Stimulated activated CD4-positive, alpha-beta T cell treated with anti-CD3 and anti-CD28 coated beads, TNF-alpha, amount 100 ng/mL, for 48 hours (primary cell): ENCODE measurements at places on chromosomes 3 and 15.

DNA sequence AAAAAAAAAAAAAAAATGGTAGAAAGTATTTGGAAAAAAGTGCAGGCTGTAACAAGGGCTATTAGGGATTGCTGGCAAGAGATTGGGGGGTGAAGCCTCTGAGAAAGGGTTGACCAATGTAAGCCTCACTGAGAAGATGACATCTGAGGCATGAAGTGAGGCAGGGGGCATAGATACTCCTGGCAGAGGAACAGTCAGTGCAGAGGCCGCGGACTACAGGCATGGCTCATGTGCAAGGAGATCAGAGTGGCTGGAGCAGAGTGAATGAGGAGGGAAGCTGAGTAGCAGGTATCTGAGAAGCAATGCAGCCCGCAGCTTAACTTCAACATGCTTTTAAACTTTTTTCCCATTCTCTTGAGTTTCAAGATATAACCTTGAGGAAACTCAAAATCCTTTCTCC, 5.4 kb downstream of the FBXL22 start:
- no peak for DNase-seq

GRCh38 chr3:27560484-27561056, 76.4 kb upstream of the SLC4A7 start:
- DNase-seq = no peak

DNA sequence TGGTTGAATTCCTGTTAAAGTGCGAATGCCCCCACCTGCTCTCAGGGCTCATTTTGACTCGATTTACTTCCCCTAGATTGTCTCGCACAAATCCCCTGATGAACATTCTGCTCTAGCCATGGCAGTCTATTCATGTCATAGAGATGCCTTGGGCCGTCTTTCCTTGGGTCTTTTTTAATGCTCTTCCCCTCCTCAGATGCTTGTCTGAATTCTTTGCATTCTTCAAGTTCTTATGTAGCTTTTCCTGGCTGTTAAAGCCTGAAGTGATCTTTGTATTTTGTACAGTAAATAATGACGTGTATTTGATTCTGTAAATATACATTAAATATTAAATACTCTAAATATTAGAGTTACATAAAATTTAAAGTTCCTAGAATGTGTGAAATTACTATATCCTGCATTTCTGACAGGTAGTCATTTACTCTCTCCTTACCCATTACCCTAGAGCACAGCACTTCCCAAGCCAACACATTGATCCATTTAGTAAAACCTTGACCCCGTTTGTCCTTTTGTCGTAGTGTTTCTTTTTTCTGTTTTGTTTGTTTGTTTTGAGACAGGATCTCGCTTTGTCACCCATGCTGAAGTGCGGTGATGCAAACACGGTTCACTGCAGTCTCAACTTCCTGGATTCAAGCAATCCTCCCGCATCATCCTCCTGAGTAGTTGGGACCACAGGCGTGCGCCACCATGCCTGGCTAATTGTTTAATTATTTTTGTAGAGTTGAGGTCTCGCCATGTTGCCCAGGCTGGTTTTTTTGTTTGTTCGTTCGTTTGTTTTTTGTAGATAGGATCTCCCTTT, 47.9 kb downstream of the YEATS2 start:
- DNase-seq = no peak

DNA sequence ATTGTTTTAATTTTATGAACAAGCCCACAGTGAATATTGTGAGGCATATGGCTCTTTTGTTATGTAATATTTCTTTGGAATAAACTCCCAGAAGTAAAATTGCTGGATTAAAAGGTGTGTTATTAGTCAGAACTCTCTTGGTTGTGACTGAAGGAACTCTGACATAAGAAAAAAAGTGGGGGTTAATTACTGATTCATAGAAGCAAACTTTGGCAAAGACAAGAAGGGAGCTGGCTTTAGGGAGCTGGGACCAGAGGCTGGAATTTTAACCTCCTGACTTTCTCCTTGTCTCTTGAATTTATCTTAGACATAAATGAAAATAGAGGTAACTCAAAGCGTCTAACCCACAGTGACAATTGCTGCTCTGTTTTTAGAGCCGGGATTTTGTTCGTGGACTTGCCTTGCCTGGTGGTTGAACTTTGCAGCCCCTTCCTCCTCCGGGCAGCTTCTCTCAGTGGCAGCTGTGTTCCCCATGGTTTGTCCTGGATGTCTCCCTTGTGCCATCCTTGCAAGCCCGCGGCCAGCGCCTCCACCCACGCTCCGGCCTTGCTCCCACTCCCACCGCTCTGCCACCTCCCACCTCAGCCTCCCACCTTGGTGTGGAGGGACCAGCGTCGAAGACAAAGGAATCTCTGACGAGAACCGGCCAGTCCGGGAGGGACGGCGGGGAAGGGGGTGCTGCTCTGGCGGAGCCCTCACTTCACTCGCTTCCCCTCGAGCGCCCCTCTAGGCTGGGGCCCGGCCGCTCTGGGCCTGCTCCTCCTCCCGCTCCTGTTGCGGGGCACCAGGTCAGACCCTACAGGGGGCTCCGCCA, 28.0 kb downstream of the ARHGAP31 start:
- DNase-seq = no peak

- no peak for DNase-seq
Measured at GRCh38 chr3:29829340-29829739, 548.5 kb downstream of the RBMS3 start.

- no peak for DNase-seq
Measured at GRCh38 chr3:13707456-13707855, 158.5 kb downstream of the FBLN2 start.

- DNase-seq = no peak
Measured at GRCh38 chr3:106347350-106347749, 478.5 kb upstream of the CBLB start.

- DNase-seq = no peak
Measured at GRCh38 chr3:66756468-66757036, 241.6 kb upstream of the KBTBD8 start.
